ENCODE measurements at places on chromosomes 3 and 15.
A peak's percentile ranks its signal among the peaks of the same experiment; 100 is the strongest.

GRCh38 chr15:77526595-77527163 lies 106.0 kb downstream of the HMG20A start:
- no peak for DNase-seq

DNA sequence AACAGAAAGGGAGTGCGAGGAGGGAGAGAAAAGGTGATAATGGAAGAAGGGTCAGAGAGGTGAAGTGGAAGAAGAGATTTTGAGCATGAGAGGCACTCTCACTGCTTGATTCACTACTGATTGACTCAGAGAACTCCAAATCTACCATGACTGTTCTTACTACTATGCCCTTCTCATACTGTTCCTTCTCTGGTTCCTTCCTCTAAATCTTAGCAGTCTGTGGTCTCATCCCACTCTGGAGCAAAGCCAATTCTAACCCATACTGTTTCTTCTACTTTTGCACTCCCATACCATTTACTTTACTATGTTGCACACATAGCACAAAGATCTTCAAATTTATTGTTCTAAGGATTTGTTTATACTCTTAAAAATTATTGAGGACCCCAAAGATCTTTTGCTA lies 100.8 kb downstream of the DTWD1 start:
- DNase-seq: no peak

DNA sequence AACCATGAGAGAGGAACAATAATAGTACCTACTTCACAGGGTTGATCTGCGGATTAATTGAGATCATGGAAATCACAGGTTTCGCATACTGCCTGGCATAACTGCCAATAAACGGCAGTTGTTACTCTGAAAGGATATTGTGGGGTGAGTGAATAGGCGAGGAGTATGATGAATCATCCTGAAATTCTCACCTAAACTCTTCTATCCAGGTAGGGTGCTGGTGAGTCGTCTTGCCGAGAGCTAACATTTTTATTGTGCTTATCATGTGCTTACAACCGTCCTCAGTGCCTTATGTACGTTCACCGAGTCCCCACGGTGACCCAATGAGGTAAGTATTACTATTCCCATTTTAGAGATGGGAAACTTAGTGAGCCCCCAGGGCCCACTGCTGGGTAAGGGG lies 52.4 kb upstream of the SRGAP3 start:
- no peak for DNase-seq

GRCh38 chr15:75671730-75672602 lies 24.3 kb downstream of the SNX33 start:
- no peak for DNase-seq

DNA sequence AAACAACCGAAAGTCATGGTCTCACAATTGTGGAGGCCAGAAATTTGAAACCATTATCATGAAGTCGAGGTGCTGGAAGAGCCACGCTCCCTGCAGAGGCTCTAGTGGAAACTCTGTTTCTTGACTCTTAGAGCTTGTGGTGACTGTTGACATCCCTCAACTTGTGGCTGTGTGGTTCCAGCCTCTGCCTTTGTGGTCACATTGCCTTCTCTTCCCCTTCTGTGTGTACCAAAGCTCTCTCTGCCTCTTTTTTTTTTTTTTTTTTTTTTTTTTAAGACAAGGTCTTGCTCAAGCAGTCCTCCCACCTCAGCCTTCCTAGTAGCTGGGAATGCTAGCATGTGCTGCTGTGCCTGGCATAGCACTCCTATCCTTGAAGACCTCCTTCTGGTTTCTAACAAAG lies 48.7 kb upstream of the CRTC3 start:
- no peak for DNase-seq

- no peak for DNase-seq
Observed at GRCh38 chr3:71214797-71215196, 368.7 kb downstream of the FOXP1 start.

- DNase-seq: no peak
Observed at GRCh38 chr3:59472541-59472940, 422.7 kb upstream of the CFAP20DC start.

GRCh38 chr15:74674161-74674560 lies 21.7 kb downstream of the EDC3 start:
- no peak for DNase-seq

DNA sequence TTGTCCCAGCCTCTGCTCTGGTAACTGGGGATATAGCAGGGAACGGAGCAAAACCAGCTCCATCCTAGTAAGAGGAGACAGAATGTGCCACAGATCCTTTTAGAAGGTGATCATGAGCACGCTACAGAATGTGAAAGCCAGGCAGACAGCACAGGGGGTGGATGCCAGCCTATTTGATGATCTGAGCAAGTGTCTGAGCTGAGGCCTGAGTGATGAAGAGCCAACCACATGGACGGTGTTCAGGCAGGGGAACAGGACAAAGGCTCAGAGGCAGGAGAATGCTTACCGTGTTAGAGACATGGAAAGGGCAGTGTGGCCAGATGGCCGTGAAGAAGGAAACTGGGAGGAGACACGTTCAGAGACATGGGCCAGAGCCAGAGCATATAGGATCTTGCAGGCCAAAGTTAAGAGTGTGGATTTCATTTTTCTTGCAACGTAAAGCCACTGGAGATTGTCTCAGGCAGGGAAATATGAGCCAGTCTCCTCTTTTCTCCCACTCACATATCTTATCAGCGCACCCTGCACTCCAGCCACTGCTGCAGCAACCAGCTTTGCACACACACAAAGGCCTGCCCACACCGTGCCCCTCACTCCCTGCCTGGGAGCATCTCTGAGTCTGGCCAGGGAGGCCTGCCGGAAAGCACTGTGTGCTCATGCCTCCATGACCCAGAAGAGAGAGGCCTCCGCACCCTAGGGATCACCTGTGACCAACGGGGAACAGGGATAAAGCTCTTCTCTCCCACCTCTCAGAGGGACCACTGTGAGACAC lies 20.1 kb downstream of the RAB43 start:
- DNase-seq: no peak

DNA sequence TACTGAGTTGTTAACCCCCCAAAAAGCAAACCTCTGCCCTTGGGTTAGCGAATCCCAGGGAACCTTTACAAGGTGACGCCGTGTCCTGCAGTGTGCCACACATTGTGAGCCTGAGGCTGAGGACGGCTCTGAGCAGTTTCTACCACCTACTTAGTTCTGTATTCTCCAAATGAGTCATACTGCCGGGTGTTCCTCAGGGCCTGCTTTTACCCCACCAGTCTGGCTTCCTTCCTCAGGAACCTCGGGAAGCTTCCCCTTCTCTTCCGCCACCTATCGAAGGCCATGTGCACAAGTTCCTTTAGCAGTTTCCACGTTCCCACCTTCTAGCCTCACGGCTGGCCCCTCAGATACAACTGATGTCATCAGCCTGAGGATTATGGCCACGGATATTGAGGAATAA lies 384.0 kb upstream of the TPM1 start:
- DNase-seq: peak; percentile 14

GRCh38 chr3:14933820-14934425 lies 13.5 kb upstream of the NR2C2 start:
- no peak for DNase-seq

- peak; percentile 85 for DNase-seq
Observed at GRCh38 chr3:52052831-52053306, 3.5 kb downstream of the DUSP7 start.

DNA sequence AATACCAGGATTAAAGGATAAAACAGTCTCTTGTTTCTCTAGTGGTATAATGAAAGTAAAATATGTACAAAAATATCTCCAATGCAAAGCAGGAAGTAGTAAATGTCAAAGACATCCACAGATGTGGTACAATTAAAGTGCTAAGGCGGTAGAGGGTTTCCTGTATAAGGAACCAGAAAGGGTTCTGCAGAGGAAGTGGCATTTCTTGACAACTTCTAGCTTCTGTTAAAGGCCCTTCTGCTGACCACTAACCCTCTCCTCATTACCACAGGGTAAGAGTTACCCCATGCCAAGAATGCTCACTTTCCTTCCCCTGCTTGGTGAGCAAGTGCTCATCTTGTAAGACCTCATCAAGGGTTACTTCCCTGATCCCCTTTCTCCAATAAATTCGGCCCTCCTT lies 883.6 kb upstream of the NR2F2 start:
- no peak for DNase-seq

DNA sequence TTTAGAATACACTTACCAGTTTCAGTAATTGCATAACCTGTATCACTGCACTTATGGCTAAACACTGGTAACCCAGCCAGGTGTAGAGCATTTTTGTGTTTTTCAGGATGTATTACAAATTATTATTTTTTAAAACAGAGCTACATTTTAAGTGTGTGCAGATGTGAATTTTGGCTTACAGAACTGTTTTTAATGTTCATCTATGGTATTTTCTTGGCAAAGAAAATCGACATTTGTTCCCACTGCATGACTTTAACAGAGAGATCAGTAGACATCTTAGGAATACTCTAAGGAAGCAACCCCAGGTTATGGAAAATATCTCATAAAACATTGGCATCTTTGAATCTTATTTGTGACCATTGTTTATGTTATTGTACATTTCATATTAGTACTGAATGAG lies 73.3 kb downstream of the ATP13A4 start:
- no peak for DNase-seq

GRCh38 chr3:30713885-30714503 lies 107.6 kb downstream of the TGFBR2 start:
- DNase-seq: no peak

- no peak for DNase-seq
Observed at GRCh38 chr15:78565951-78566774, 843 bp downstream of the CHRNA5 start.

DNA sequence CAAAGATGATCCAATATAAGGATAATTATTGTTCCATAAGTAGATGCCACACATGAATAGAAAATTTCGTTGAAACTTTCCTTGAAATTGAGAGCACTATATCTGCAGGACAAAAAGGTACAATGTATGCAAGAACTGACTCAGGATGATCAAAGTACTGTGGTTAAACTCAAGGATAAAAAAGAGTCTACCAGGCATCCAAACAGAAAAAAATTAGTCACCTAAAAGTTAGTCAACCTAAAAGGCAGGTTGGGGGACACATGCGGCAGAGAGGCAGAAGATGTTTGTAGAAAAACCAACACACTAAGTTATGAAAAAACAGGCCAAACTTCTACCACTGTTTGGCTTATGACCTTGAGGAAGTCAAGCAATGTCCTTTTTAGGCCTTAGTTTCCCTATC lies 68.7 kb downstream of the GSK3B start:
- no peak for DNase-seq

- DNase-seq: peak; percentile 81
Observed at GRCh38 chr15:52071570-52071969, 41.0 kb downstream of the BCL2L10 start.

DNA sequence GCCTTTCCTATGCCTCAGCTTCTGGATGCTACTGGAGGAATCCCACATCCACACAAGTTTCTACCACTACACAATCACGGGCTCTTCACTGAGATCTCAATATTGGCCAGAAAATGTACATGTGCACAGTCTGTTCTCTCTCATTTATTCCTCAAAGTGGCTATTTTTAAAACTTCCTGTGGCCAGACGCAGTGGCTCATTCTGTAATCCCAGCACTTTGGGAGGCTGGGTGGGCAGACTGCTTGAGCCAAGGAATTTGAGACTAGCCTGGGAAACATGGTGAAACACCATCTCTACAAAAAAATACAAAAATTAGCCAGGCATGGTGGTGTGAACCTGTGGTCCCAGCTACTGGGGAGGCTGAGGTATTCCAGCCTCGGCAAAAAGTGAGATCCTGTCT lies 91.4 kb upstream of the PRTG start:
- no peak for DNase-seq

GRCh38 chr3:12985148-12985547 lies 88.1 kb downstream of the IQSEC1 start:
- no peak for DNase-seq

DNA sequence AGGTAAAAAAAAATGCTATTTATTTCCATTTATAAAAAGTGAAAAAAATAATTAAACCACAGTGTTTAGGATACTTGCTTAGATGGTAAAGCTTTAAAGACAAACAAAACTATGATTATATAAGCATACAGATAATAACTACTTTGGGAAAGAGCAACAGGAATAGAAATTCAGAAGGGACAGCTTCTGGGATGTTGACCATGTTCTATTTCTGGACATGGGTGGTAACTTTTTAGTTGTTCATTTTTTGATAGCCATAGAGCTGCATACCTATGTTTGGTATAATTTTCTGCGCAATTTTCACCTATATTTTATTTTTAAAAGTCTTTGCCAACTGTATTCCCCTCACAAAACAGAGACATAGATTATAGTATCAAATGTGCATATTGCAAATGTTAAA lies 572.0 kb upstream of the NR2F2 start:
- no peak for DNase-seq

GRCh38 chr3:128294999-128295468 lies 141.8 kb downstream of the EEFSEC start:
- no peak for DNase-seq

GRCh38 chr3:67655364-67656121 lies 1.1 kb upstream of the SUCLG2 start:
- no peak for DNase-seq

Data from putamen (tissue), 1 donor.